ENCODE measurements at places on chromosomes 16 and 17. TPM values are rescaled to one million over a fixed set of nuclear protein-coding genes. Genes with fewer than 3 reads are reported as not detected.

The MYH1 gene
- not detected for total RNA-seq

The COX6A2 gene
- total RNA-seq: not detected

The CTF1 gene
- total RNA-seq: 2.6 TPM

The CACNG3 gene
- not detected for total RNA-seq

The SEC14L5 gene
- total RNA-seq: 0.22 TPM

The ATP2C2 gene
- total RNA-seq: not detected

The PYDC1 gene
- not detected for total RNA-seq

The LRRC75A gene
- total RNA-seq: 1.6 TPM

The WNK4 gene
- under 0.01 TPM for total RNA-seq

The DNASE1L2 gene
- 0.26 TPM for total RNA-seq

The SLC46A1 gene
- 7.0 TPM for total RNA-seq

The KRTAP17-1 gene
- total RNA-seq: not detected

The NEK8 gene
- 3.9 TPM for total RNA-seq

The TBC1D3G gene
- total RNA-seq: not detected

The TMEM132E gene
- total RNA-seq: under 0.01 TPM

The RND2 gene
- 0.78 TPM for total RNA-seq

The KLHL10 gene
- total RNA-seq: 0.13 TPM

The TERB1 gene
- total RNA-seq: 0.22 TPM

The CHST5 gene
- 0.13 TPM for total RNA-seq

The TBC1D3C gene
- total RNA-seq: 0.32 TPM

The ZNF785 gene
- total RNA-seq: 11.1 TPM

The SEZ6L2 gene
- 2.6 TPM for total RNA-seq

The MT1G gene
- total RNA-seq: not detected

The SEBOX gene
- total RNA-seq: not detected

The GAS7 gene
- total RNA-seq: 15.8 TPM

The FZD2 gene
- total RNA-seq: 0.91 TPM

The RAB37 gene
- total RNA-seq: 1.0 TPM

The NTN3 gene
- total RNA-seq: 0.13 TPM

The CCL1 gene
- not detected for total RNA-seq

The CCDC40 gene
- total RNA-seq: 2.7 TPM

The INCA1 gene
- 0.22 TPM for total RNA-seq

The SLFN13 gene
- total RNA-seq: 0.22 TPM

The MFAP4 gene
- total RNA-seq: 6.8 TPM

The PRR15L gene
- 0.11 TPM for total RNA-seq

The AP1G1 gene
- total RNA-seq: 103 TPM

The TVP23A gene
- under 0.01 TPM for total RNA-seq

The MIS12 gene
- total RNA-seq: 10.6 TPM

The DOC2A gene
- 0.13 TPM for total RNA-seq

The CACNG5 gene
- total RNA-seq: not detected

The CDH5 gene
- 0.26 TPM for total RNA-seq

The RAMP2 gene
- total RNA-seq: not detected

The APOBR gene
- total RNA-seq: not detected

The C16orf92 gene
- total RNA-seq: not detected

The TEKT1 gene
- not detected for total RNA-seq

The SBK1 gene
- total RNA-seq: not detected

The KRTAP2-3 gene
- 0.26 TPM for total RNA-seq

The ZNF423 gene
- 3.4 TPM for total RNA-seq

The CHRNE gene
- 0.65 TPM for total RNA-seq

The NLRC5 gene
- total RNA-seq: 20.6 TPM

The MYO15B gene
- 5.6 TPM for total RNA-seq

The TBC1D3H gene
- 0.11 TPM for total RNA-seq

The MMP2 gene
- total RNA-seq: 362 TPM

The EVI2B gene
- total RNA-seq: 1.4 TPM

The IL17C gene
- total RNA-seq: not detected

The HOXB5 gene
- total RNA-seq: not detected

The TMEM11 gene
- total RNA-seq: 17.0 TPM

The SIRT7 gene
- total RNA-seq: 15.7 TPM

The KIF18B gene
- 3.7 TPM for total RNA-seq

The SMIM5 gene
- 0.22 TPM for total RNA-seq
